ENCODE measurements at places on chromosomes 3 and 15.

DNA sequence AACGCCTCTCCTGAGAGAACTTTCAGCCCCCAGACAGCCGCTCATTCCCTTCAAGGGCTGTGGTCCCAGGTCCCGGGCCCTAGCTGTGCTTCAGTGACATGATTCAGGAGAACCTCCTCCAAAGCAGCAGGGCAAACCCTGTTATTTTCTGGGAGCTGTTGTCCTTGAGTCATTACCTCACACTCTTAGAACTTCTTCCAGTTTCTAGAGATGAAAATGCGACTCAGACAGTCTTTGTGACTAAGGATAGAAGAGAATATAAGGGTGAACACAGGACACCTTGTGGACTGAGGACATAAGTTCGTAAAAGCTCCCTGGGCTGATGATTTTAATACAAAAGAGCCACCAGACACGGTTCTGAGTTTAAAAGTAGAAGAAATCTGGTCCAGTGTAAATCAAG is 203.8 kb downstream of the RORA start:
- DNase-seq = no peak

GRCh38 chr3:55518451-55518850 is 31.3 kb upstream of the WNT5A start:
- no peak for DNase-seq

DNA sequence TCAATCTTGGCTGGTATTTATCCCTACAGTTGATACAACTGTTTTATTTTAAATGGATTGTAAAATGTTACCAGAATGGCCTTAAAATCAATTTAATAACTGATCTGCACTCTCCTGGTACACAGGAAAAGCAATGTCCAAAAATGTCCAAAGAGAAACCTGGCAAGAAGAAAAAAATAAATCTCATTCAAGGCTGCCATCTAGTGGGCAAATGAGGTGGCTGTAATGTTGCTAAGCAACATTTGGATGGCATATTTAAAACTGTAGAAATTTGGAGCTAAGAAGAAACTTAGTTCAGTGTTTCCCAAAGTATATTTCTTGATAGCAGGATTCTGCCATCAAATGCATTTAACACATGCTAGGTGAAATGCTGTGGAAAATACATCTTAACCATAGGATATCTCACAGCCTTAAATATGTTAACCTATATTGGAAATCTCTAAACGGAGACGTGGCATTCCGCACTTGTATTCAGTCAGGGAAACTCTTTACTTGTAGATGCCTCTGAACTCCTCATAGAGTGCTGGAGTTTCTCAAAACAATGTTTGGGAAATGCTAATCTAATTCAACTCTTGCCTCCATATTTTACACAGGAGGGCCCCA is 216.8 kb downstream of the ERC2 start:
- no peak for DNase-seq

- no peak for DNase-seq
Observed at GRCh38 chr15:68553314-68553993, 25.3 kb upstream of the CORO2B start.

GRCh38 chr15:51108933-51109550 is 14.3 kb upstream of the TNFAIP8L3 start:
- DNase-seq = no peak

DNA sequence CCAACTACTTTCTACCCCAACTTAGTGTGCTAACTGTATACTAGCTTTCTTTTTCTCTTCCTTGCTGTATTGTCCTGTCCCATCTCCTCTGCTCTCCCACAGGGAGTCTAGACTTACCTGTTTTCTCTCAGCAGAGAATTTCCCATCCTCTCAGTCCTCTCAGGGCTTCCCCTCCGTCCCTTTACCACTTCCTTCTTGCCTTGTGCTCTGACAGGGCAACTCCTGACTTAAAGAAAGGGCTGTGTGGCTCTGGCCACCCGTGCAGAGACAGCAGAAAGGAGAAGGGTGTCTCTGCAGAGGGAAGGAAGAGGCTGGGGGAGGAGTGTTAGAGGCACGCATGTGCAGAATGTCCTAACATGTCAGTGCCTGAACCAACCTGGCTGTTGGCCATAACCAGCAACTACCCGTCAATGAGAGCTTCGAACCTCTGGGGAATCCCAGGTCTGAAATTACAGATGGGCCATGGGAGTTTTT is at the start of gene GCSAM:
Gene GCSAM, minus strand, starts transcription at position 274 of the 474 bp plus-strand sequence. Its CDS starts 128 bp downstream, at position 146.
- DNase-seq = peak; percentile 38

DNA sequence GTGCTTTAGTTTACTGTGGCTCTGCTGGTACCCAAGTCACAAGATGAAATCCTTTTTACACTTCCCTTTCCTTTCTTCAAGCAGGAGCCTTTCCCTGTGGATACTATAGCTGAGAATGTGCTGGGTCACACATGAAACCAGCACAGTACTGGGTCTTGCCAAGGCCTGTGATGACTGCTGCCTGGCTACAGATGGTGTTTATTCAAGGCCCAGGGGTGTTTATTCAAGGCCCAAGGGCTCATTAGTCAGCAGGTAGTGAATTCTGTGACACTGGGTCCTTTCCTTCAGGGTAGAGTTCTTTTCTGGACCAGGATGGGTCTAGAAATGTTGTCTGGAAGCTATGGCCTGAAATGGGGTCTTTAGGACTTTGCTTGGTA is 99.4 kb downstream of the SH3GL3 start:
- no peak for DNase-seq

DNA sequence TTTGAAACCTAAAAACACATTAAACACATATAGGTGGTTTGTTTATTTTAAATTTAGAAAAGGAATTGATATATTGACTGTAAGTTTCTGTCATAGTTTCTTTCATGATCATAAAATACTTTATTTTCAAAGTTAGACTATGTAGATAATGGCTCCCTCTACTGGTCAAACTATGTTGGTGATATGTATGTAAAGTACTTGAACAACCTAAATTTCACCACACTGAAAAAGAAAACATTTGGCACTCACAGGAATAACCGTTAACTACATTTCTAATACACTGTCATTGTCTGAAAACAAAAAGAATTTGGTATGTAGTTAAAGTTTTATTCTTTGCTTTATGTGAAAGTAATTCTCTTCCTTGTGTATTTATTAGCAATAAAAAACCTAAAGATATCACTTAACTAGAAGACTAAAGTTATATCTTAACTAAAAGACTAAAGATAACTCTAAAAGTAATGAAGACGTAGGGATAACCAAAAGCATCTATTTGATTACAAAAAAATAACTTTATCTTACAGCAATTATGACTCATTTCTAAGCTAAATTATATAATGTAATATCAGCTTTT is 427.5 kb downstream of the VGLL3 start:
- no peak for DNase-seq

GRCh38 chr3:137121704-137122314 is 164.0 kb downstream of the IL20RB start:
- no peak for DNase-seq

DNA sequence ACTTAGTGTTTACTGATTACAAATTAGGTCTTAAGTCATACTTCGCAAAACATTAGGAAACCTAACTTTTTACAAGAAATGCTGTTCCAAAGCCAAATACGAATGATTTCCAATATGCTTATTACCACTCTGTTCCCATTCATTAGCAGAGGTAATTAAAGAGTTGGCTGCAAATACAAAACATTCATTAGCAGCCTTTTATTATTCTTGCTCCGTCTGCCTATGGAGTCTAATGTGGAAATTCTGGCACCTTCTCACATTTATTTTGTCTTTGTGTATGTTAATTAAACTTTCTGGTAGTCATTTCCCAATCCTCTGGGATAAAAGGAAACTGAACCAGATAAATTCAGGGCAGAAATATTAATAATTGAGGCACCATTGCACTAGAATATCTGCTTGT is 689.0 kb downstream of the PLOD2 start:
- no peak for DNase-seq

DNA sequence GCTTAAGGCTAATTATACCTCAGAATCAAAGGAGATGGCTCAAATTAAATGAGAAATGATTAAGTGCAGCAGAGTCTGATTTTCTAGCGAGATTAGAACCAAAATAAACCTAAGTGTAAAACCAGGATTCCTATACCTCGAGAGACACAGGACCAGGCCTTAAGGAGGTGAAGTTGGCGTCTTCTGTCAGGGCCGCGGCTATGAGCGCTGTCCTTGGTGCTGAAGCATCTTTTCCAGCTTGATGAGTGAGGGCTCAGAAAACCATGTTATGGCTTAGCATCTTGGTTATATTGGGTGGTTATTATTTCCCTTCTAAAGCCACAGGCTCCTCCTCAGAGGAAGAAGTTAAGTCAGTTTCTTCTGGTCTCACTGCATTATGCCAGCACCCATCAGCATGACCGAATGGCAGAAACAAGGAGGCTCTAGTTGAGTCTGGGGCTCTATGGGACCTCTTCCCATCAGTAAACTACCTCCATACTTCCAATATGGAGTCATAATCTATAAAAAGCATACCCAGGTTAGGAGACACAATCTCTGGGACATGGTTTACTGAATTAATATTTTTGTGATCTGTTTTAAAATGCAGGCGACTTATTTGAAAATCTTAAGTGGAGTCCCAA is 120.1 kb upstream of the NMNAT3 start:
- DNase-seq = no peak

GRCh38 chr15:58539548-58539947 is 107.8 kb downstream of the LIPC start:
- DNase-seq = no peak

GRCh38 chr3:12972781-12973702 is 100.2 kb downstream of the IQSEC1 start:
- no peak for DNase-seq

DNA sequence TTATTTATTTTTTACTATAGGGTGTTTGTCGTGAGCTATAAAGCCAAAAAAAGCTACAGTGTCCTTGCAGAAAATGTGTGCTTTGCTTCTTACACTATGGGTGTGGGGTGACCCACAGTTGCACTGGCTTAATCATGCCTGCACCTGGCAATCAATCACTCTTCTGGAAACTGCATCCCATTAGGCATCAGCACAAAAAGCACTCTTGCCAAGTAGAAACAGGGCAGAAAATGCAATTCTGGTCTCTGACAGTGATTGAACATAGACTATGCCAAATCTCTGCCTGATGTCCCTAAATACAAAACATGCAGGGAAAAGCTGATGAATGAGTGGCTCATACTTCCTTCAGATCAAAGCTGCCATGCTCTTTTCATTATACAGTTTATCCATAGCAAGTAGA is 30.4 kb upstream of the PLAAT1 start:
- DNase-seq = no peak

DNA sequence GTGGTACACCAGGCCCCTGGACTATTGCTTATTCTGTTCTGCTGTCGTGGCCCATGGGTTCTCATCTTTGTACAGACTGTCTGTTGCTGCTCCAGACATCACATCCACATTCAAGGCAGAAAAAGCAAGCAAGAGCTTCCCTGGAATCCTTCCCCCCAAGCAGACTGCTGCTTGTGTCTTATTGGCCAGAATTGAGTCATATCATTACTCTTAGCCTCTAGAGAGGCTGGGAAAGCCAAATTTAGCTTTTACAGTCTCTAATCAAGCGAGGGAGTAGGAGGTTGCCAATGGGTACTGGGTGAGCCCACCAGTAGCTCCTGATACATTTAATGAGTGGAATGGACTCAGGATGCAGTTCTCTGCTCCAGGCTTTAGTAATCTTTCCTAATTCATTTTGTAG is 39.4 kb downstream of the RAB6B start:
- DNase-seq = no peak

GRCh38 chr3:58535531-58536500 is 1.2 kb downstream of the ACOX2 start:
- DNase-seq = no peak

GRCh38 chr3:17491601-17492000 is 250.8 kb downstream of the TBC1D5 start:
- no peak for DNase-seq

- DNase-seq = no peak
Observed at GRCh38 chr3:14871456-14872200, 52.9 kb downstream of the FGD5 start.

DNA sequence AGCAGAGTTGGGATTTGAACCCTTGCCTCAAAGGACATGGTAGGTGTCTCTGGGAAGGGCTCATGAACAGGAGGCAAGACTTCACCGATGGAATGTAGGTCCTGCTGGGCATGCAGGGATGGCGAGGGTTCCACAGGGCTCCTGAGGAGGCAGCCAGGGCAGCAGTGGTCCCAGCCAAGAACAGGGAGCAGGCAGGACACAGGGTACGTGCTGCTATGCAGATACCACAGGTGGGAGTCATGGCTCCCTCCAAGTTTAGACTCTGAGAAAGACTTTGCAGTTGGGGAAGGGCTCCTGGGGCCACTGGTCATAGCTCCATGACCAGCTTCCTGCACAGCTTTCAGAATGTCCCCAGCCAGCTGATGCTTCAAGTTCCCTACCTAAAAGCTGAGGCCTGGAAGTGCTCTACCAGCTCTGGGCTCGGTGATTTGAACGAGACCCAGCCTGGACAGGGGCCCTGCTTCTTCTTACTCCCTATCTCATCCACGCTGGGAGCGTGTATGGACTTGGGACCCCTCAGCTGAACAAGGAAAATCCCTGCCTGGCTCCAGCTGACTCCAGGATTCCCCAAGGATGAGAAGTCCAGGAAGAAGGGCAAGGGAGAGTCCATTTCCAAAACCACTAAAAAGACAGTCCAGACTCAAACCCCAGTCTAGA is 747 bp downstream of the MYL3 start:
- no peak for DNase-seq

DNA sequence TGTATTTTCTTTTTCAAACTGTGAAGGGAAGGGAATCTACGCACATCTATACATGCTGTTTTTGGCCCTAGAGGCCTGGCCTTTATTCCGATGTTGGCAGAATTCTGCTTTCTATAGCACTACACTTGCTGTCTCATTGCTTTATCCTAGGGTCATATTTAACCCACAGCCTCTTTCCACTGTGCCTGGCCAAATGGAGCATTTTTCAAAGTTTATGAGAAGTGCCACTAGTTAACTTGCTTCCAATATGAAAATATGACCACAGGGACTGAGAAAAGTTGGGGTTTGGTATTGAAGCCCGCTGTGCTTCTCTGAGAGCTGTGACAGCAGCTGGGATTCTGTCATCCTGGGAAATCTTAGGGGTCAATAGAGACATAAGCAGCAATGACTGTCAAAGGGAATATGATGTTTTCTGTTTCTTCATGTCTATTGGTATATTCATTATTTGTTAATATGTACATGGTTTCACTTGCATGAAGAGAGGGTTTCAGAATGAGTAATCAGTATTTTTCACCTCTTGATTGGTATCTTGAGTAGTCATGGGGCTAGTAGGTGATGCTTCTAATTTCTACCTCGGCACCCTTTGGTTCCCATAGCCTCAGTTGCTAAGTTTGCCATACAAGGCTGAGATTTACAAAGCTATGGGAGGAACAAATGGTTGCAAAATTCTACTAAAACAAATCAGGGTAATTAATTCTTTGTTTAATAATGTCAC is 275.8 kb upstream of the RBMS3 start:
- DNase-seq = no peak

DNA sequence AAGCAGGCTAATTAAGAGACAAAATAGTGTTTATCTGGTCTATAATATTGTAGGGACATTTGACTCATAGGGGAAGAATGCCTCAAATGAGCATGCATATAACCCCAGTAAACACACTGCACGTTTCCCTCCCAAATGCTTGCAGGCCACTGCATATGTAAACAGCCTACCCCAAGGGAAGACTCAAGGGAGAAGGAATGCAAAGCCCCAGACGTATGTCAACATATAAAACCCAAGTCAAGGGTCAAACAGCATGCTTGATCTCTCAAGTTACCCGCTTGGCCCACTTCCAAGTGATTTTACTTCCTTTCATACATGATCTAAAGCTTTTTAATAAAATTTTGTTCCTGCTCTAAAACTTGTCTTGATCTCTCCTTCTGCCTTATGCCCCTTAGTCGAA is 1090.0 kb downstream of the OTOL1 start:
- no peak for DNase-seq

- no peak for DNase-seq
Observed at GRCh38 chr15:74406992-74407705, 26.6 kb downstream of the SEMA7A start.
